ENCODE measurements at places on chromosomes 12 and 14.

DNA sequence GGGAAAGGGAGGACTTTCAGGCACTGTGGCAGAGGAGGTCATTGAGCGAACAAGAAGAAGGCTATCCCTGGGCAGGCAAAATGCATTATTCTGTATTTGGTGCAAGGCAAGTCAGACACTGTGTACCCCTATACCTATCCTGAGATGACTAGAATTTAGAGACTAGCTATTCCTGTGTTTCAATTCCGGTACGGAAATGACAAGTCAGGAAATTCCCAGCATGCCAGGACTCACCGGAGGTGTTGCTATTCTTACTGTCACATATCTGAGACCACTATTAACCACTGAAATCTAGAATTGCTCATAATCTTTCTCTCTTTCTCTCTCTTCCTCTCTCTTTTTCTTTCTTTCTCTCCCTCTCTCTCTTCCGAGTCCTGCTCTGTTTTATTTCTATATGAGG lies 297.1 kb downstream of the PDZRN4 start:
- H3K27me3 ChIP-seq, result no peaks in the 10 kb centered on the region
- H3K4me3 ChIP-seq, result no peak overlapping the region
- no peaks in the 10 kb centered on the region for H3K4me1 ChIP-seq

DNA sequence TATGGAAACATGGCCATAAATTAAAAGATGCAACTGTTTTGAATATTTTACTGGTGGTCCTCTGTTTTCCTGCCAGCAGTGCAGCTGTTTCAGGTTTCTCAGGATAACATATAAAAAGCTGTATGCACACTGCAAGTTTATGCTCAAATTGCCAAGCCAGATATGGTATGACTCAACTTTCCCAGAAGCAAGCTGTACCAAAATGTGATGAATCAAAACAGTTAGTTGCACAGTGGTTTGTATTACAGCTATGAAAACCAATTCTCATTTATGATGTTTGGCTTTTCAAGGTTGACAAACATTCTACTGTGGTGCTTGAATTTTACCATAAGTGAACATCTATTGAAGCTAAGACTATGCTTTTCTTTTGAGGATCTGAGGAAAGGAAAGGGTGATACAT lies 15.5 kb downstream of the TRMT5 start:
- no peak for DNase-seq
- no peaks in the 10 kb centered on the region for H3K4me1 ChIP-seq
- no peak overlapping the region for H3K4me3 ChIP-seq

DNA sequence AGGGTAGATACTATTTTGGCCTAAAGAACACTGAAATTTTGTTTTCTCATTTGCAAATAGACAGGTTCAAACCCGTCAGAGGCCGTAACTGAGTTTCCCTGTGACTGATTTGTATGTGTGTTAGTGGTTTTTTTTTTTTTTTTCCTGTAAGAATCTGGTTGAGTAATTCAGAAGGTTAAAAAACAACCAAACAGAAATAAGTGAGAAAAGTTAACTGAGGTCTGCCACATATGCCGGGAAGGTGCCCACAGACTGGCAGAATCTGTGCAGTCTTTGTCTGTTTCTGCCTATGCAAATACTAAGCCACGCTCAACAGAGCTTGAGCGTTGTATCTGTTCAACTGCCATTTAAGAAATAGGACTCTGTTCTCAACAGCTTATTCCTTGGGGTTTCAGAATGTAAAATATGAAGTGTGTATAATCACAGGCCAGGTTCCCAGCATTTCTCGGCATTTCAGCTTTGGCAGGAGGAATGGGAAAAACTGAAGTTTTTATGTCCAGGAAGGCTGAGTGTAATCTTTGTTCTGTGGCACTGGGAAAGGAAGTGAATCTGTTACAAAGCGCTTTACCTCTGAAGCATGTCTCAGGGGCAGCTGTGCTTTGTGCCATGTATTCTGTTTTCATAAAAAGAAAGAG lies 181.9 kb downstream of the PRKCH start:
- no peaks in the 10 kb centered on the region for H3K27me3 ChIP-seq
- H3K4me3 ChIP-seq, result no peak overlapping the region
- no peak for DNase-seq
- no peaks in the 10 kb centered on the region for H3K36me3 ChIP-seq
- H3K4me1 ChIP-seq, result peaks cover 15% of the 10 kb centered on the region

- H3K27ac ChIP-seq, result no peak overlapping the region
- no peaks in the 10 kb centered on the region for H3K36me3 ChIP-seq
These were observed 185.5 kb upstream of the FAR2 start for GRCh38 chr12:28963554-28963953.

- no peak overlapping the region for H3K27ac ChIP-seq
- H3K27me3 ChIP-seq, result no peaks in the 10 kb centered on the region
- no peak overlapping the region for H3K4me3 ChIP-seq
- H3K36me3 ChIP-seq, result no peaks in the 10 kb centered on the region
- no peak for DNase-seq
These were observed 185.8 kb downstream of the SLC41A2 start for GRCh38 chr12:104772336-104772735.

DNA sequence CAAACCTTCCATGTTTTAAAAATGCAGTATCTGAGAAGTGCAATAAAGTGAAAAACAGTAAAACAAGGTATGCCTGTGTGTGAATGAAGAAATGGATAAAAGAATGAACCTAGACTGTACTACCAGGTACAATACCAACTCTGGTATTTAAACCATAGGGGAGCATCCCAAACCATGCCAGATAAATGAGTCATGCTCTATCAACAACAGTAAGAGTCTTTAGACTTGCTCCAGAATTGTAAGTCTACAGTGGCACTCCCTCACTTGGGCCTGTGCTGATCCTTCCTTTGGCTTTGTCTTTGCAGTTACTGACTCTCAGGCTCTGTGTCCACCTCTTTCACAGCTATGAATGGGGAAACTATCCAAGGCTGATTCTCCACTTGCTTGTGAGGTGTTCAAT lies 38.1 kb downstream of the BBS10 start:
- no peak for DNase-seq
- no peak overlapping the region for H3K4me3 ChIP-seq
- H3K27me3 ChIP-seq, result no peaks in the 10 kb centered on the region
- no peak overlapping the region for H3K27ac ChIP-seq
- no peaks in the 10 kb centered on the region for H3K36me3 ChIP-seq

DNA sequence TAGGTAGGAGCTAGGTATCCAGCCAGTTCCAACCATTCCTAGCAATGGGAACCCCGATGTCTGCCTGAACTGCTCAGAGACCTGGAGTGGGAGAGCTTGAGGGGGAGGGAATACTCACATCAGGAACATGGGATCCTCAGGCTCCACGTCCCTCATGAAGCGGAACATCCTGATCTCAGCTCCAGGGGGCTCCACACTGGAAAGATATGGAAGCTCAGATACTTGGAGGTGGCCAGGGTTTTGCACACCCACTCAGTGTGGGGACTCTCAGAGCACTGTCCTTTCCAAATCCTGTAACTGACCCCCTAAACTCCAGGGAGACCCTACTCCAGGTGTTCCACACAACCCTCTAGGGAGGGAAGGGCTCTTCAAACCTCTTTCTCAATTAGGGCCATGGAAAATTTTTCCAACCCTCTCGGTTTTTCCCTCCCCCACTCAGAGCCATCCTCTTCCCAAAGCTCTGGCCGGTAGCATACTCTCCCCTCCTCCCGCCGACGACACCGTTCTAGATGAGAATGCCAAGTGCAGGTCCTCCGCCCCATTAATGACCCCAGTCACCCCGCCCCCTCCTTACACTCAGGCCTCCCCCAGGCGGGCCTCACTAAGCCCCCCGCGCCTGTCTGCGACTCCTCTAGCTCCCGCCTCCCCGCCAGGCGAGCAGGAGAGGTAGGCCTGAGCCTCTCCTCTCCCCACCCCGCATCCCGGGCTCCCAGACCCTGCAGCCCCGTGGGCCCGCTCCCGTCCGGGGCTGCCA lies 597 bp downstream of the MLF2 start:
- DNase-seq, result no peak
- peak overlapping the region; percentile 90 for H3K4me3 ChIP-seq
- H3K36me3 ChIP-seq, result peaks cover 27% of the 10 kb centered on the region
- no peaks in the 10 kb centered on the region for H3K4me1 ChIP-seq
- peak overlapping the region; percentile 94 for H3K27ac ChIP-seq

- no peaks in the 10 kb centered on the region for H3K36me3 ChIP-seq
- no peak for DNase-seq
- H3K4me3 ChIP-seq, result no peak overlapping the region
- no peaks in the 10 kb centered on the region for H3K27me3 ChIP-seq
- H3K27ac ChIP-seq, result no peak overlapping the region
- no peaks in the 10 kb centered on the region for H3K4me1 ChIP-seq
These were observed 158.5 kb downstream of the FOXA1 start for GRCh38 chr14:37436519-37436918.

DNA sequence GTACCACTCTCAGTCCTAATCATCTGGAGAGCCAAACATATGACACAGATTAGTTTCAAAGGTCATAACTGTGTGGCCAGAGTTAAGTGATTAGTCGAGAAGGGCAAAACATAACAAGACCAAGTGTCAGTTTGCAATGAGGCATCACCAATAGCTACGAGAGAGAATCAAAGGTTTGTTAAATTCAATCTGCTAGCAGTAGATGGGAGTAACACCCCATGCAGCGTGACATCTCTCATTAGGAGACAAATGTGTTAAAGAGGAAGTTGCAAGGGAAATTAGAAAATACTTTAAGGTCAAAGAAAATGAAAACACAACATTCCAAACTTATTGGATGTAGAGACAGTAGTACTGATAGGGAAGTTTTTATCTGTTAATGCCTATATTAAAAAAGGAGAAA lies 135.7 kb upstream of the SYT10 start:
- H3K4me3 ChIP-seq, result no peak overlapping the region
- H3K4me1 ChIP-seq, result no peaks in the 10 kb centered on the region
- H3K27me3 ChIP-seq, result no peaks in the 10 kb centered on the region
- no peak for DNase-seq
- H3K27ac ChIP-seq, result no peak overlapping the region
- no peaks in the 10 kb centered on the region for H3K36me3 ChIP-seq

GRCh38 chr12:76041406-76041805 lies 9.8 kb upstream of the PHLDA1 start:
- H3K27me3 ChIP-seq, result no peaks in the 10 kb centered on the region
- H3K4me1 ChIP-seq, result no peaks in the 10 kb centered on the region
- no peak for DNase-seq
- no peak overlapping the region for H3K4me3 ChIP-seq
- no peak overlapping the region for H3K27ac ChIP-seq

- H3K36me3 ChIP-seq, result no peaks in the 10 kb centered on the region
- H3K27me3 ChIP-seq, result peaks cover 21% of the 10 kb centered on the region
- DNase-seq, result no peak
- H3K4me1 ChIP-seq, result peaks cover 28% of the 10 kb centered on the region
- peak overlapping the region; percentile 94 for H3K4me3 ChIP-seq
- no peak overlapping the region for H3K27ac ChIP-seq
These were observed 1.2 kb downstream of the RAB15 start for GRCh38 chr14:64970776-64971477.

DNA sequence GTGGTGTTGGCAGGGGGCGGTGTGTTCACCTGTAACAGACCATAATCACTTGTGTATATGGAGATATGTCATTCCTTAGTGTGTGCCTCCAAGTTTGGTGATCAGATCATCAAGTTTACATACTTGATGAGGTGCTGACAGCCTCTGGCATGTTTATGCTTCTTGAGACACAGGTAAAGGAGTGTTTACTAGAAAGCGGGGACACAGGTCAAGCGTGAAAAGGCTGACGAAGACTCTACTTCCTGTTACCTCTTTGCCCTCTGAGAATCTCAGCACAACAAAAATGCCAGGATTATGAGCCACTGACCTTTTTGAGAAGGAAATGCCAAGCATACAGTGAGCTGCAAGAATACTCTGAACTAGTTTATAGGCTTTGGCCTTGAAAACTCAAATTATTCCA lies 29.6 kb downstream of the PRDM4 start:
- H3K4me3 ChIP-seq, result no peak overlapping the region
- no peak for DNase-seq
- no peaks in the 10 kb centered on the region for H3K27me3 ChIP-seq
- peaks cover 23% of the 10 kb centered on the region for H3K36me3 ChIP-seq
- no peaks in the 10 kb centered on the region for H3K4me1 ChIP-seq
- no peak overlapping the region for H3K27ac ChIP-seq

DNA sequence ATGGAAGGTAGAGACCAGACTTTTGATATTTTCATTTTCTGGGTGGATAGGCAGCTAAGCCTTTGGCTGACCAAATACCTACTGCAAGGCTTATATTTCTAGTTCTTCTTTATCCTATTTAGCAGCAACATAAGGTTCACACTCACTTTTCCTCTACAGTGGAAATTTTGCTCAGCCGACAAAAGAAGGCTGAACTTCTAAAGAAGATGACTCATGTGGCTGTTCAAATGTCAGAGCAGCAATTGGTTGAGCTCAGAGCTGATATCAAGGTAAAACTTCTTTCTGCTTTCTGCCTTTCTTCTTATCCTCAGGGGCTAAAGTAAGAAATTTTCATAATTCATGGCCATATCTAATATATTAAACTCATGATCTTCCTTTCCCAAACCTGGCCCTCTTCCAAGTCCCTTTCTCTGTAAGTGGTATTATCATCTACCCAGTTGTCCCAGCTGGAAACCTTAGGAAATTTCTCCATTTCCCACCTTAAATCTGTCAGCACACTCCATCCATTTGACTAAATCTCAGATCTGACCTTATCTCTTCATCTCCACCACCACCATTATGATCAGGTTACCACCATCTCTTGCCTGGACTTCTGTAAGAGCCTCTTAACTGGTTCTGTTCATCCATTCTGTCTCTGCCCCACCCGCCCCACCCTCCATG lies 19.8 kb upstream of the KCNH3 start:
- no peak for DNase-seq
- H3K4me1 ChIP-seq, result no peaks in the 10 kb centered on the region
- no peak overlapping the region for H3K27ac ChIP-seq
- H3K4me3 ChIP-seq, result no peak overlapping the region
- 0 out of 2 replicates have a peak, but pooled peaks cover 3% of the 10 kb centered on the region for H3K36me3 ChIP-seq

GRCh38 chr12:109721276-109721675 lies 7.7 kb downstream of the FAM222A start:
- no peaks in the 10 kb centered on the region for H3K4me1 ChIP-seq
- H3K36me3 ChIP-seq, result no peaks in the 10 kb centered on the region
- H3K4me3 ChIP-seq, result no peak overlapping the region
- no peak overlapping the region for H3K27ac ChIP-seq

- no peaks in the 10 kb centered on the region for H3K4me1 ChIP-seq
- H3K4me3 ChIP-seq, result no peak overlapping the region
- peak; percentile 34 for DNase-seq
- H3K27ac ChIP-seq, result no peak overlapping the region
These were observed 19.3 kb upstream of the ETV6 start for GRCh38 chr12:11630046-11630706.

GRCh38 chr12:89245090-89245489 lies 107.2 kb downstream of the DUSP6 start:
- no peaks in the 10 kb centered on the region for H3K36me3 ChIP-seq
- H3K4me3 ChIP-seq, result peak overlapping the region; percentile 5
- no peak for DNase-seq
- H3K27me3 ChIP-seq, result peaks cover 2% of the 10 kb centered on the region

DNA sequence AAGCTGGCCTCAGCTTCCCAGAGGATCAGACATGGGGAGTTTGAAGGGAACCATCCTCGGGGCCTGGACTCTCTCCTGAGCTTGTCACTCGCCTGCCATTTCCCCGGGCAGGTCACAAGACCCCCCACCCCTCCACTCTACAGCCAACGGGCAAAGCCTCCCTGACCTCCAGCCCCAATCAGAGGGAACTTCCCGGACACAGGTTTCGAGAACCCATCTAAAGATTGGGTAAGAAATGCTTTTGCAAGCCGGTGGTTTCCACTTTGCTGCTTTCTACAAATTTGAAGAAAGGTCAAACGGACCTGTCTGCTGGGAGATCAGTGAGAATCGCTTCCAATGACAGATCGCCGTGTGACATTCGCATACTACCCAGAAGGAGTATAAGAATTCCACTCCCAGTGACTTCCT lies 89.6 kb downstream of the SCARB1 start:
- H3K4me1 ChIP-seq, result peaks cover 3% of the 10 kb centered on the region
- H3K4me3 ChIP-seq, result no peak overlapping the region
- H3K27me3 ChIP-seq, result no peaks in the 10 kb centered on the region
- no peak overlapping the region for H3K27ac ChIP-seq
- DNase-seq, result no peak

All from H1 (cell line).